ENCODE measurements at places on chromosomes 3 and 15.
A peak's percentile ranks its signal among the peaks of the same experiment; 100 is the strongest.

DNA sequence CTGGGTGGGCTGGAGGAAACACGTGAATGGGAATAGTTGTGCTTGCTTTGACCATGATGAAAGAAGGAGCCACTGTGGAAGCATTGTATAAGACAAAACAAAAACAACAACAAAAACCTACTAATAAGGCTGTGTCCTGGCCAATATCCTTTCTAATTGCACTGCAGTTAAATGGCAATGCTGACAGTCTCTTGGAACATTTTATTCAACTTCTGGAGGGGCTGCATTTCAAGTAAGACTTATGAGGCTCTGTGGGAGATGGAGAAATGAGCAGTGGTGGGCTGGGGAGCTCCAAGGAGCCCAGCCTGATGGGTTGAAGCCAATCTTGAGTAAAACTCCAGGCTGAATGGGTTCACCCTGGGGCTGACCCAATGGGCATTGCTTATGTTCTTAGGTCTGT is 99.8 kb upstream of the ROPN1 start:
- DNase-seq, result no peak

DNA sequence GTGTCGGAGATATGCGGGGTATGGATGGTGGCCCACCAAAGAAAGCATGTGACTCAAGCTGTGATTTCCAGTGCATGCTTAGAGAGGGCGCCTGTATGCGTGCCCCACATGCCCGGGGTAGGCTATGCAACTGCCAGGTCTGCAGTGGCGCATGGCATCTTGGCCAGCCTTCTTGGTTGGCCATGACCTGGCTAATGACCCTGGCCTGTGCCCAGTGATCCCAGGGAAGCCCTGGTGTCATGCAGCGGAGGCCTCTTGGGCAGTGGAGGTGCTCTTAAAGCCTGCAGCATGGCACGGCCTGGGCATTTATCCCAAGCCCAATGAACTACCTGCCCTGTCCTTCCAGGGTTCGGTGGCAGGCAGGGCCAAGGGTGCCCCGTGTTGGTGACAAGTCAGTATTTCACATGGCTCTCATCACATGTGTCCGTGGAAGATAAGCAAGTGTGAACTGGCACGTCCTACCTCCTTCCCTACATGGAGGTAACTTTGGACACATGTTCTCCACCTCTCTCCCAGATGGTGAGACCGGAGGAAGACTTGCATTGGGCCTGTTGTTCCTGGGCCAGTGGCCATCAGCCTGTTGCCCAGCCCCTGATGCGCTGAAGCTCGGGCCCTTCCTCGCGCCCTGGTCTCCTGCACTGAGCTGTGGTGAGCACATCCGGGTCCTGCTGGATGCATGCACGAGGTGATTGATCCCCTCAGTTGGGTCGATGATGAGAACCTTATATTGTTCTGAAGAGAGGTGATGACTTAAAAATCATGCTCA is 192.0 kb downstream of the UBE3A start:
- DNase-seq, result no peak

DNA sequence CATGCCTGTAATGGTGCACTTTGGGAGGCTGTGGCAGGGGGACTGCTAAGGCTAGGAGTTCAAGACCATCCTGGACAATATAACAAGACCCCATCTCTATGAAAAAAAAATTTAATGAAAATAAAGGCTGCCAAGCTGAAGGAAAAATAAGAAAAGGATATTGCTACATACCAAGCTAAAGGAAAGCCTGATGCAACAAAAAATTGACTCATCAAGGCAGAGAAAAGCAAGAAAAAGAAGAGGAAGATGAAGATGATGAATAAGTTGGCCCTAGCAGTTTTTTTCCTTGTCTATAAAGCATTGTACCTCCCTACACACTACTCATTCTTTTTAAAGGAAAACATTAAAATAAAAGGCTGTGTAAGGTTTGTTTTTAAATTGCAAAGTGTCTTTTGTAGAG is 441.9 kb upstream of the MDFIC2 start:
- no peak for DNase-seq

DNA sequence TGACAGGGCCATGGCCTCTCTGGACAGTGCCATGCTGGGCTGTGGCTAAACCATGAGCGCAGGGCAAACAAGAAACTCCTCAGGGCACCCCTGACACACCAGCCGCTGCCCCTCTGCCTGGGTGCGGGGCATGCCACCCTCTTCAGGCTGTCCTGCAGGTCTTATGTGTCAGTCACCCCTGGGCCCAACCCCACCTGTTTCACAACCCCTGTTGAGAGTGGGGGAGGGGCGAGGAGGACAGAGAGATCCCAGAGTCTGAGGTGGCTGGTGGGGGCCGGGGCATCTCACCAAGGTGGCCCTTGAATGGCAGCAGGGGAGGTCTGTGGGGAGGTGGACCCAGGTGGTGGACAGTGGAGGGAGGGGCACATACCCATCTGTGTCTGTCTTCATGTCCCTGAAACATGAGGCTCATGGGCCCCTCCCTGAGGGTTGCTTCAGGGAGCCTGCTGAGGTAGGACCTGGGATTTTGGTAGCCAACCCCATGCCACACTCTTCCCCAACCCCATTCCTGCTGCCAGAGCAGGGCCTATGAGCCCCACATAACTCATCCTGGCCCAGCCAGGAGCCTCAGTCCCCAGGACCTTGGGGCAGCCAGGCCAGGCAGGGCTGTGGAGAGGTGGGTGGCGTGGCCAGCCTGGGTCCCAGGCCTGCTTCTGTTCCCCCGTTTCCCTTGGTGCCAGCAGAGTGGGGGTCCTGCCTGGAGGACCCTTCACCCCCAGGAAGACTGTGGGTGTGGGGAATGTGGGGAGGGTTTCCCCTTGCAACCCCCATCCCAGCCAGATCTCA is 1.7 kb upstream of the STAB1 start:
- no peak for DNase-seq

- DNase-seq, result no peak
These were observed 1.5 kb downstream of the ITGB5 start for GRCh38 chr3:124885466-124886167.

GRCh38 chr3:188834349-188834748 is 337.4 kb upstream of the TPRG1 start:
- DNase-seq, result no peak

- no peak for DNase-seq
These were observed 80.2 kb downstream of the ZNF280D start for GRCh38 chr15:56653107-56653506.

DNA sequence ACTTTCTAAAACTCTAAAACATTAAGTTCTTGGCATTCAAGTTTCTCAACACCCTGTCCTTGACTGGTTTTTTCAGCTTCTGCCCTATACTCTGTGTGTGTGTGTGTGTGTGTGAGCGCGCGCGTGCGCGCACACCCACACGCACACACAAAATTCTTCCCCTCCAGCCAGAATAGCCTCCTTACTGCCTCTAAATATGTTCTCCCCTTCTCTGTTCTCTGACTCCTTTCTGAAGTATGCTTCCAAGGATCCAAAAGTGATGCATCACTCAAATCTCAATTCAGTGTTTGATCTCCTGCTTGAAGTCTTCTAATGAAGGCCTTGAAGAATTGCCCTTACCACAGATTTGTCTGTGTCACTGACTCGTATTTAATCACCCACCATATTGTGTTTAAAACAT is 129.8 kb downstream of the SLC25A26 start:
- DNase-seq, result no peak

DNA sequence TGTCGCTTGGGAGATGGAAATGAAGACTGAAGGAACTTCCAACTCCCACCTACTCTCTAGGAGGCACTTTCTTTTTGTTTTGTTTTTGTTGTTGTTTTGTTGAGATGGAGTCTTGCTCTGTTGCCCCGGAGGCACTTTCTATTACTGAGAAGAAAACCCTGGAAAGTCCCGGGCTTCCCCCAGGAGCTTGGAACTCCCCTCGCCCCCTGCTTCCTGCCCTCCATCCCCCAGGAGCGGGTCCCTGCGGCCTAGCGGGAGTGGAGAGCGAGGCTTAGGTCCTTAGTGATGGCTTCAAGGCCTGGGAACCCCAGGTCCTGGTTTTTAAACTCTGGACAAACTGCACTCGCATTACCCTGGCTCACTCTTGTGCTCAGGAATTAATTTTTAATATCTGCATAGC is 195.7 kb downstream of the OCA2 start:
- DNase-seq, result no peak

- no peak for DNase-seq
These were observed 107.1 kb upstream of the PTX3 start for GRCh38 chr3:157329551-157329950.

DNA sequence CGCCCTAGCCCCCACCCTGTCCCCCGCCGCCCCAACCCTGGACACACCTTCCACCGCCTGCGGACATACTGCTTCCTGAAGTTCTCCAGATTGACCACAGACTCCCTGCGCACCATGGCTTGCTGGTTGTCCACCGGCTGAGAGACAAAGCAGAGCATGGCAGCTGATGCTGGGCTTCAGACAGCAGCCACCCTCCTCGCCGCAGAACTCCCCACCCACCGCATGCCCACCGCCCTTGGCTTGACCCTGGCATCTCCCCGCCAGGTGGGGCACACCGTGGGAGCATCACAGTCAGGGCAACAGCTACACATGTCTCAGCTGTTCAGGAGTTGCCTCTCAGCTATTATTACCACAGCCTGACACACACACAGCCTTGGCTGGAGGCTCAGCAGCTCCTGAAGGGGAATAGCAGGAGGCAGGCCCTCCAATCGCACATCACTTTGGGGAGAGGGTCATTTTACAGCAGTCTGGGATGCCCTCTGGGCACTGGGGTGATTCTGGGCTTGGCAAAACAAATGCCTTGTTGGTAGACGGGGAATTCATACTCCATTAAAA is 78.4 kb upstream of the HERC1 start:
- no peak for DNase-seq

GRCh38 chr15:52726195-52726594 is 47.0 kb upstream of the ATOSA start:
- no peak for DNase-seq

DNA sequence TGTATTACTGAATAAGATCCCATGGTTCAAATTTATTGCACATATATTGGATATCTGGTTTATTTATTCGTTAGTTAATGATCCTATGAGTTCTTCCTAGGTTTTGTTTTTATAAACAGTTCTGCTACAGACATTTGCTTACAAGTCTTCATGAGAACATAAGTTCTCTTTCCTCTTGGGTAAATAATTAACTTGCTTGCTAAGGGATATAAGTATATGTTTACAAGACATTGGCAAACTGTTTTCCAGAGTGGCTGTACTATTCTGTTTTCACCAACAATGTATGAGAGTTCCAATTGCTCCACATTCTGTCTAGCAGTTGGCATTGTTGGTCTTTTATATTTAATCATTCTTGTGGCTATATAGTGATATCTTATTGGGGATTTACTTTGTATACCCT is 341.8 kb upstream of the GBE1 start:
- DNase-seq, result no peak

DNA sequence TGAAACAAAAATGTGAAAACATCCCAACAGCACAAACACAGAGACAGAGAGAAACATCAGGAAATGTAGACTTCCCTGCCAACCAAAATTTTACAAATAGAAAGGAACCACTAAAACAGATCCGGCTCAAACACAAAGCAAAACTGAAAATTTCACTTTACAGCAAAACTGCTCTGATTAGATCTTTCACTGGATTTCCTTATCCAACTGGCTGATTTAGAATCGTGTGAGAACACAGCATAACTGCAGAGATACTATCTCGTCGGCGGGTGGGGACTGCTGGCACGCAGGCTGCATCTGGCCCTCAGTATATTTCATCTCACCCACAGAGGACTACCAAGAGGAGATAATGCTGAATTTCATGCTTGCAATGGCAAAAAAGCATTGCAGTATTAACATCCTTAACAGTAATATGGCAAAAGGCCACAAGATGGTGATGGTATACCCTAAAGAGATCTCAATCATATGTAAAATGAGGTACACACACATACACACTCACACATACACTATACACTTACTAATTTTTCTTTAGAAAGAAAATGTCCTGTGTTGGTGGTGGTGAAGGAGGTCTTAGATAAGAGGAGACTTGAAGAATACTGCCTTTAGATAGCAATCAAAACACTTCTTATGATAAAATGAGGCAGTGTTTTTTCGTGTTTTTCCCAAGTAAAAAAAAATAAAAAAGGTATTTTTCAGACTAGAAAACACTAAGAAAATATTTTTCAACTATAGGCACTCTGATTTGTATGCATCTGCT is 10.6 kb upstream of the LEO1 start:
- peak; percentile 57 for DNase-seq

- DNase-seq, result no peak
These were observed 100.1 kb downstream of the LRTM1 start for GRCh38 chr3:54827776-54828175.

DNA sequence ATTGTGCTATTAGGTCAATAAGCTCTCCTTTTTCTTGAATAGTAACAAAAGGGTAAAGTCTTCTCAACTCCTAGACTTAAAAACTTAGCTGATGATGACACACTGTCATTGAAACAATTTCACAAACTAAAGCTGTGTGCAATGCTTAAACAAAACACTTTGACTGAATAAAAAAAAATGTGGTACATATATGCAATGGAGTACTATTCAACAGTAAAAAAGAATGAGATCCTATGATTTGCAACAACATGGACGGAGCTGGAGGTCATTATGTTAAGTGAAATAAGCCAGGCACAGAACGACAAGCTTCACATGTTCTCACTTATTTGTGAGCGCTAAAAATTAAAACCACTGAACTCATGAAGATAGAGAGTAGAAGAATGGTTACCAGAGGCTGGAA is 231.9 kb upstream of the UBE2E1 start:
- DNase-seq, result no peak

DNA sequence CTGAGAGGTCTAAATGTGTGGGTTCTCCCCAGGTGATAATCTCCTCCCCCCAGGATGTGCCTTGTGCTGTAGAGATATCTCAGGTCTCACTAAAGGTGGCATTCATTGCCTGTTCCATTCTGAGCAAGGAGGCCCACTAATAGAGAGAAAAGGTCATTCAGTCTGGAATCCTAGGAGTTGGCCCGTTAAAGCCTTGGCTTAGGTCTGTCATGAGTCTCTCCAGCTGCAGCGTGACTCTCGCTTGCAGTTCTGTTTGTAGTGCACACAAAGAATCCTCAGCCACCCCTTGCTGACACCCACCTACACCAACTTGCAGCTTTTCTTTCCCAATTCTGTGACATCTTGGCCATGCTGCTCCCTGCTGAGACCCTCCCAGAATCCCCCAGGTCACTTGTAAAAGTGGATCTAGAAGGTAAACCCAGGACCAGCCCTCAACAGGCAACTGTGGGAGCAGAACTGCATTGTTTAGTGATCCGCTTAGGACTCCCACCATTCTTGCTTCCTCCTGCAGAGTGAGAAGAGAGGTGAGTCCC is 17.7 kb downstream of the MAGEF1 start:
- DNase-seq, result no peak

DNA sequence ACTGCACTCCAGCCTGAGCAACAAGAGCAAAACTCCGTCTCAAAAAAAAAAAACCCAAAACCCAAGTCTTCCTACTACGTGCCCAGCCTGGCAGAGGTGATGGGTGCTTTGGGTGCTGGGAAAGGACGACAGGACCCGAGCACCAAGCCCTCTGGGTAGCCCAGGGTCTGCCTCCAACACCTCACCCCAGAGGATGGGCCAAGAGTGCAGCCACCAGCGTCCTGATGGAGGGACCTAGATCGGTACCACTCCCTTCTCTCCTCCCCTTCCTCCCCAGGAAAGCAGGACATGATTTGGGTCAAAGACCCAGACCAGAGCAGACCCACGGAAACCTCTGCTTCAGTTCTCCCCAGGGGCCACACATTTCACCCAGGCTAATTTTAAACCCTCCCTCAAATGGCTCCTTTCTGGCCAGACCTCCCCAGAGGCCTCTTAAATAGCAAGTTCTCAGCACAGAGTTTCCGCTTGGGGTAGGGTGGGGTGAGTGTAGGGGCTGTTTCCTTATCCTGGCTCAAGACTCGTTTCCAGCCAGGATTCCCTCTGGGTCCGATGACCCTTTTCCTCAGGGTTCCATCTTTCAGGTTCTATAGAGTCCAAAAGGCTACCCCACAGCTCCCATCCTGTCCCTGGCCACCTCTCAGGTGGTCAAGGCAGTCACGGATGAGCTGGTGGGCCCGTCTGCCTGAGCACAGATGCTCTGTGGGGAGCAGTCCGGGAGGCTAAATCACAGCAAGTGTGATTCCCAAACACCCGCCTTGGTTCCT is 20.5 kb downstream of the RBPMS2 start:
- no peak for DNase-seq
